ENCODE measurements at places on chromosomes 1 and 21.

DNA sequence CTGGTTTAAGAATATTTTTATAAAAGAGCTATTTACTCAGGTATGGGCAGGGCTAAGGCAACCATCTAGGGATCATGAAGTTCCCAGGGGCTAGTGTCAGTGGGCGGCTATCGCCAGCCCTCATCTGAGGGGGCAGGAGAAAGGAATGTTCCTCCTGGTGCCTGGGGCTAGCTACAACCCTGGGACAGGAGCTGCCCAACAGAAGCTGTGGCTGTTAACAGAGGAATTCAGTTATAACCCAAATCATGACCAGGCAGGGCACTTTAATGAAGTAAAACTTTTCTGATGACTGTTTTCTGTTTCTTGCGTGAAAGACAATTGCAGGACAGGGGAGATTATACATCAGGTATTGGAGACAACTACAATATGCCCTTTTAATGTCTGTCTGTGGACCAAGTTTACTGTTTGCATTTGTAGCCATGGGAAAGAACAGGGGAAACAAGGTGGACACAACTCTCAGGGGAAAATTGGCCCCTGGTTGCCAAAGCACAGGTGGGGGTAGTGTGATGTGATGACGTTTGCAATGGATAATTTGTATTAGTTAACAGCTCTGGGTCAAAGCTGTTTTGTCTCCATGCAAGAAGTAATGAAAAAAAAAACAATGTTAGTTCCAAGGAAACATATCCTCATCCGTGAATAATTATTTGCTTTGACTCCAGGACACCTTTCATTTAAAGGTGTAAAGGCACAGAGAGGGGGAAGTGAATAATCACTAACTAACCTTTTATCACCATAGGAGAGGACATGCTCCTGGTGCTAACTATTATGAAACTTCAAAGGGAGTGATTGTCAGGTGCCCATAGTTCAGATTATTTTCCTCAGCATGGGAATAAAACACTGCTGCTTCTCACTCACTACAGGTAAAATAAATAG lies 105.2 kb downstream of the TSEN15 start:
- DNase-seq: no peak

DNA sequence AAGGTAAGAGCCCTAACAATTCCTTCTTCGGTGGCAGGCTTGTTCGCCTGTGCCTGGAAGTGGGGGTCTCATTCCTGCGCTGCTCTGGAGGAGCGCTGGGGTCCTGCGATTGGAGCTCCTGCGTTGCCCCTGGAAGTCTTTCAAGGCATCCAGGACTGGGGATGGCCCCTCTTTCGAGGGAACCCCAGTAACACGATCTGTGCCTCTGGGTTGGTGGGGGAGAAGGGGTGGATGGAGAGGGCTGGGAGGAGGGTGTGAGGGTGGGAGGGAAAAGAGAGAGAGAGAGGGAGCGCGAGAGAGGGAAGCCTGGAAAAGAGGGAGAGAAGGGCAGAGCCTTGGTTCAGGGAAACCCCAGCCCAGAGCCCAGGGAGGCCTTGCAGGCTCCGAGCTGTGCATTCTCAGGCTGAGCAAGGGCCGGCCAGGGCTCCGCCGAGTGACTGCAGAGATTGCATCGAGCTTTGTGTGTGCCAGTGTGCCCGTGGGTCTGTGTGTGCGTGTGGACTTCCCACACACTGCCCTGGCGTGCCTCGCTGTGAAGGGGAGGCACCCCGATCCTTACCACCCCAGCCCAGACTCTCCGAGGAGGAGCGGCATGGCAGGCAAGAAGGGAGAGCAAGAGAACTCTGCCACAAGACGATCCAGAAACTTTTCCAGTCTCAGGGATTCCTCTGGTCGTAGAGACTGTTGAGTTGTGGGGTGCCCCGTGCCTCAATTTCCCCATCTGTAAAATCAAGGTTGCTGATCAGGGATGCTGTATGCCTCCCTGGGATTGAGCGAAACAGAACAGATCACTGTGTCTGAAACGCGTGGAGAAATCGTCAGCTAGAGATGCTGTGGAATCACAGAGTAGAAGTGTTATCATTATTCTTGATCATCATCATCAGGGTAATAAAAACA lies 619 bp downstream of the BCL9 start:
- peak; percentile 45 for DNase-seq

GRCh38 chr1:244230470-244230869 lies 179.4 kb downstream of the ZBTB18 start:
- no peak for DNase-seq

GRCh38 chr21:45988366-45989347 lies 7.1 kb downstream of the COL6A1 start:
- no peak for DNase-seq

GRCh38 chr1:229862017-229862774 lies 204.8 kb upstream of the GALNT2 start:
- DNase-seq: no peak

- DNase-seq: peak; percentile 76
Observed at GRCh38 chr1:59498640-59499039, 201.7 kb downstream of the FGGY start.

GRCh38 chr1:7753641-7754040 lies 17.5 kb upstream of the VAMP3 start:
- no peak for DNase-seq

- no peak for DNase-seq
Observed at GRCh38 chr1:96376846-96377245, 344.7 kb upstream of the PTBP2 start.

DNA sequence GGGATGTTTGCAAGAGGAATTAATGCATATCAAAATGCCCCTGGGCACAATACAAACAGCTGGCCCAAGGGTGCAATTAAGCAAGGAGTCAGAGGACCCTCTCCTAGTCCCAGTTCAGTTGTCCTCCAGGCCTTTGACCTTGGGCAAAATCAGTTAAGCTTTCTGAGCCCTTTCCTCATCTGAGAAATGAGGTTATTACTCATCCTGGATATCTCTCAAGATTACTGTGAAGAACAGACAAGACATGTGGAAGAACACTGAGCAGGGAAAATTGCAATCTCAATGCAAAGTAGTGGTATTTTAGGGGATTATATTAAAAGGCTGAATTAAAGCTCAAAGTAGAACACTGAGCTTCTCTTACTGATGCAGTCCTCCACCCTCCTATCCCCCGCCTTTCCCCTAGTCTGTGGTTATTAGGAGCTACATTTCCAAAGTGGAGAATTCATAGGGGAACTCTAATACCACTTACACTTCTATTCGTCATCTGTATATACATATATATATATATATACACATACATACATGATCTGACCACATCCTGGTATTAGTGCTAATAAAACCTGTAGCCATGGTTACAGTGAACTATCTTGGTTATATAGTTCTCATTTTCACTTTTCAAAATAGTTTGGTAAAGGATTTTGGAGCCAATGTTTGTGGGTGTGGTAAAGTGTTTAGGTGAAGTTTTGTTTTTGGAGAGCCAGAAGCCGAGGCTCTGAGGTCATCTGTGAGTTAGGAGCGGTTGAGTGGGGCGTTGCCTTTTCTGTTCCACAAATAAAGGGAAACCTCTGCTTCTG lies 18.1 kb downstream of the KIAA0040 start:
- no peak for DNase-seq

GRCh38 chr1:51473331-51474115 lies 45.5 kb downstream of the EPS15 start:
- DNase-seq: no peak

DNA sequence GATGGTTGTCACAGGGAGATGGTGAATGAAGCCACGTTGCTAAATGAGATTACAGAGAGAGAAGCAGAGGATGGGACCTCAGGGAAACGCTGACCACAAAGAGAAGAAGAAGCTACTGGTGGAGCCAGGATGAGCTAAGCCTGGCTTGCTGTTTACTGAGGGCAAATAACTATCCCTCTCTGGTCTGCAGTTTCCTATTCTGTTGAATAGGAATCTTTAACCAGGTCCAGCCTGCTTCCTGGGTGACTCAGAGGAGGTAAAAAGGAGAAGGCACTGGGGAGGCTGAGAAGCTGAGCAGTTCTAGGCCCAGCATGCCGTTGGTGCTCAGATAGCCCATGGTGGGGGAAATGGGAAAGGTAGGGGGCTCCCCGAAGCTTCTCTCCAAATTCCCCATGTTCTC lies 29.6 kb downstream of the DMBX1 start:
- no peak for DNase-seq

DNA sequence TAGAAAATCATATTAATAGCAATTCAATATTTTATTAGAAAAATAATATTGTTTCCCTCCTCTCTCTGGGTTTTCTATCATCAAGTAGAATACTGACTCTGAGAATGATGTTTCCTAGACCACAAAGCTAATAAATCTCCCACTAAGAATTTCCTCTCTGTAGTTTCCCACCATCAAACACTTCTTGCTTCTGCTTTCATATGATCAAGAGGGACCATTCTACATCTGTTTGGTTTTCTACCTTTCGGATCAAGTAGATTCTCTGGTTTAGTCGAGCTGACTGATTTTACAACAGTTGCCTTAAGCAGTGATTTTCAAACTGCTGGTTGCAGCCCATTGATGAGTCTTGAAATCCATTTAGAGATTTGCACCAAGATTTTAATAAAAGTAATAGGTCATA lies 240.2 kb upstream of the PTBP2 start:
- DNase-seq: no peak

GRCh38 chr1:205204552-205204951 lies 7.0 kb downstream of the DSTYK start:
- DNase-seq: peak; percentile 73

DNA sequence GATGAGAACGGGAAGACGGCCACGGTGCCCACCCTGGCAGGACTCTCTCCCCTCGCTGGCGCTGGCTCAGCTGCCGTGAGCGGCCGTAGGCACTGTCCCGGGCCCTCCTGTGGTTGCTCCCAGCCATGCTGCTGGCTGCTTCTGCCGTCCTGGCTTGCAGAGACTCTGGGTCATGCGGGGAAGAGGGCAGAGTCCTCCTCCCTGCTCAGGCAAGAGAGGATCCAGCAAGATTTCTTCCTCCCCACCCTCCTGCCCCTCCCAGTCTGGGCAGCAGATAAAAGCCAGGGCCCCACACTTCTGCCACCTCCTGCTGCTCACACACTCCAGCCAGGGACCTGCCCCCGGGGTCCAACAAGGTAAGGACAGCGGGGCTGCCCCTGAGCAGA lies 60.1 kb downstream of the AGPAT3 start:
- DNase-seq: no peak

DNA sequence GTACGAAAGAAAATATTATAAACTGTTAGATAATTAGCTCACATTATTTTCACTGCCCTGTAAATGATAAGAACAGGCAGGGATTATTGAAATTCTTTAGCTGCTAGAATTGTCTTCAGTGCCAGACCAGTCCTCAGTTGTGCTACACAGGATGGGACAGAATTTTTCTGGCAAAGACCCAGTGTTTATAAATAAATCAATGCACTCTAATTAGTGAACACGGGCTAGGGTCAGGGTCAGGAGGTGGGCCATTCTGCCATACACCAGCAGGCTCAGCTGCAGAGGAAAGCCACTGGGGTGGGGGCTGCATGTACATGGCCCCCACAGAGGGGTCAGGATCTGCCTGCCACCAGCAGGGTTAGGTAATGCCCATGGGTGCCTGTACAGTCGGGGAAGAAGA lies 6.4 kb downstream of the BCAR3 start:
- DNase-seq: no peak

GRCh38 chr1:23825762-23826522 lies 713 bp upstream of the HMGCL start:
- DNase-seq: no peak

DNA sequence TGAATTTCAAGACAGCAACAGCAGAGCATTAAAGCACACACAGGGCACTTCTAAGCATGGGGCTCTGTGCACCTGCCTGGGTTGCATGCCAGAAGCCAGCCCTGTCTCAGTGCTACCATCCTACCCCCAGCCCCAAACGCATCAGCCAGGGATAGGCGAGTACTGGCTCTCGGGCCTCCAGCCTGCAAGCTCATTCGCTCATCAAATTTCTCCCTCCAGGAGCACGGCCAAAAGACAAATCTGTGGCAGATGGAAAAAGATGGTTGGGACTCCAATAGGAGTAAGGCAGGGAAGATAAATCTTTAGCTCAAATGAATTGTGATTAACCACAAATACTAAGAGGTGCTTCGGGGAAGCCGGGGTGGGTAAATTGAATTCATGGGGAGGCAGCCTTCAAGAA lies 189.6 kb downstream of the KAZN start:
- DNase-seq: no peak

- peak; percentile 9 for DNase-seq
Observed at GRCh38 chr1:50368179-50369007, 54.9 kb downstream of the DMRTA2 start.

- DNase-seq: no peak
Observed at GRCh38 chr1:51302270-51302669, 28.1 kb downstream of the TTC39A start.

DNA sequence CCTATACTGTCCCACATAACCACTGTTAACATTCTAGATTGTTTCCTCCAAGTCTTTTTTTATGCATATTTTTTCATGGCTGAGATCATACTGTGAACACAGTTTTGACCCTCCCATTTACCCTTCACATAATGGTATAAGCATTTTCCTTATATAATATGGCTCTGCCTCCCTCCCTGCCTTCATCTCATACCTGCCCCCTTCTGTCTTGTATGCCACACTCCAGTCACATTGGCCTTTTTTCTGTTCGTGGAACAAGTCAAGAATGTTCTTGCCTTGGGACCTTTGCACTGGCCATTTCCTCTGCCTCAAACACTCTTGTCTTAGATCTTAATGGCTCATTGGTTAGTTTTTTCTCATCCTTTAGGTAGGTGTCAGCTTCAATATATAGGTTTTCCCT lies 24.3 kb upstream of the ELAVL4 start:
- no peak for DNase-seq

GRCh38 chr1:234094172-234094571 lies 189.7 kb downstream of the SLC35F3 start:
- DNase-seq: no peak
